ENCODE measurements at places on chromosomes 5 and 9.
A peak's percentile ranks its signal among the peaks of the same experiment; 100 is the strongest.

DNA sequence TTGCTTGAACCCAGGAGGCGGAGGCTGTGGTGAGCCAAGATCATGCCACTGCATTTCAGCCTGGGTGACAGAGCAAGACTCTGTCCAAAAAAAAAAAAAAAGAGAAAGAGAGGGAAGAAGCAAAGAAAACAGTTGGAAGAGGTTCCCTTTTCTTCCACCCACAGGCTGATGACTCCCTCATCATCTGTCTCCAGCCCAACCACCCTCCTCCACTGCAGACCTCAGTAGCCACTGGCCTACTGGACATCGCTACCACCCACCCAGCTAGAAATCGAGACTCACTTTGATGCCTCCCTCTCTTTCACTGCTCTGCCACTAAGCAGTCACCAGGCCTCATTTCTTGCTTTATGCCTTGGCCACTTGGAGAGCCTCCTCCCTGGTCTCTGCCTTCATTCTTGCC is 71.2 kb downstream of the NIPSNAP3B start:
- no peak for DNase-seq

- DNase-seq: no peak
Measured at GRCh38 chr9:134272302-134273023, 53.8 kb upstream of the RXRA start.

GRCh38 chr5:162068412-162068811 is 839 bp downstream of the GABRG2 start:
- peak; percentile 3 for DNase-seq

- peak; percentile 24 for DNase-seq
Measured at GRCh38 chr5:95327211-95327610, 42.3 kb upstream of the MCTP1 start.

DNA sequence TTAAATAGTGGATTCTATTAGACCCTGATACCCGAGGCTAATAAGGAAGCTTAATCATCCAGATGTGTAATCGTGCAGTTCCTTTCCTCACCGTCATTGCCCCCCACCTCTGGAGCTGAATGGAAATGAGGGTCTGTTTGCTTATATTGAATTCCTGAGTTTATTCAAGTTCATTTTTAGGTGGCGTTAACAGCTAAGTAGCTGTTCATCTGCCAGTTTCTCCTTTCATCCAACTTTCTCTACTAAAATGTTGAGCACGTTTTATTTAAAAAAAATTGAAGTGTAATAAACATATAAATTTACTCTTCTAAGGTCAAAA is 291.0 kb downstream of the DOCK8 start:
- no peak for DNase-seq

DNA sequence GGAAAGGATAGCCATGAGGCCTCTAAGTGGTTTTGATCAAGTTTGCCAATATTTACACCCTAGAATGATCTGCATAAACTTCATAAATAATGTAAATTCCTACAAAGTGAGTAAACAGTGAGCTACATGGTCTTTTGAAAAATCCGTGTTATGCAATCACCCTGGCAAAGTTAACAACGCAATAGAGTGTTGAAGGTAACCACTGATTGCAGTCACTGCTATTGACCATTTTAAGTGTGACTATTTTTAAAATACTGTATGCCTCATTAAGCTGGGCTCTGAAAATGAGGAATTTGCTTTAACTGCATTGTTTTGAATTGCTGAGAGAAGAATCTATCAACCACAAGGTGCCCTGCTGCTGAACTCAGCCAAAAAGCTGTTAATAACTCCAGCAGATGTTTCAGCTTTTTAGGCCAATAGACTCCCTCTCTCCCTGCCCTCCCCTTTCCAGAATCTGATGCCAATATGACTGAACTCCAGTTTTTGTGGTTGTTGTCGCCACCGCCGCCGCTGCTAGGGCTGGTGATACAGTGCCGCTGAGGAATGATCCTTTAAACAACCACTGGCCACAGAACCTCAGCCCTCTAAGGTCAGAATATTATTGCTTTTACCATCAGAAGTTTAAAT is 35.3 kb upstream of the SMARCA2 start:
- peak; percentile 55 for DNase-seq

GRCh38 chr5:161546470-161547301 is at the start of gene GABRB2:
GABRB2 (minus strand) TSS chr5:161546725; CDS start chr5:161546643, 82 bp downstream.
- DNase-seq: peak; percentile 57

DNA sequence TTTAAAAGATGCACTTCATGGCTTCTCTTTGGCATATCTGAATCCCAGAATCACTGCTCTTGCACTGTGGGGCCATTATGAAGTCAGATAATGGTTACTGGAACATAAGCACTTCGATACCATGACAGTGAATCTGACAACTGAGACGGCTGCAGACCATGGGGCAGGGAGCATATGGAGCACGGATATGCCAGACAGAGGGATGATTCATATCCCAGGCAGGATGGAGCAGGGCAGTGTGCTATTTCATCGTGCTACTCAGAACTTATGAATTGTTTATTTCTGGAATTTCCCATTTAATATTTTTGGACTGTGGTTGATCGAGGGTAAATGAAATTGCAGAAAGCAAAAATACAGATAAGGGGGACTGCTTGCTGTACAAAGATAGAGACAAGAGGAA is 145.0 kb downstream of the EGFLAM start:
- peak; percentile 46 for DNase-seq

DNA sequence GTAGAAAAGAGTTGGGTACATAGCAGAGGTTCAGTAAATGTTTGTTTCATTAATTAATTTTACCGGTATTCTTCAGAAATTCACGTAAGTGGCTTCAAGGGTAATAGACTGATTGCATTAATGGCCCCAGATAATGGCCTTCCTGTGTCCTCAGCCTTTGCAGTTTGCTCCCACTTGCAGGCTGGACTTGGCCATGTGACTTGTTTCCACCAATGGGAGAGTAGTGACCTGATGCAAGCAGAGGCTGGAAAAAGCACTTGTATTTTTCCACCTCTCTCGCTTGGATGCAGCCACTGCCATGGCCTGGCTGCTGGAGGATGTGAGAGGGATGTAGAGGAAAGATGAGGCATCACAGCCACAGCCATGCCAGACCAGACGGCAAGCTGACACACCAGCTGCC is 480.9 kb downstream of the CDK5RAP2 start:
- no peak for DNase-seq

DNA sequence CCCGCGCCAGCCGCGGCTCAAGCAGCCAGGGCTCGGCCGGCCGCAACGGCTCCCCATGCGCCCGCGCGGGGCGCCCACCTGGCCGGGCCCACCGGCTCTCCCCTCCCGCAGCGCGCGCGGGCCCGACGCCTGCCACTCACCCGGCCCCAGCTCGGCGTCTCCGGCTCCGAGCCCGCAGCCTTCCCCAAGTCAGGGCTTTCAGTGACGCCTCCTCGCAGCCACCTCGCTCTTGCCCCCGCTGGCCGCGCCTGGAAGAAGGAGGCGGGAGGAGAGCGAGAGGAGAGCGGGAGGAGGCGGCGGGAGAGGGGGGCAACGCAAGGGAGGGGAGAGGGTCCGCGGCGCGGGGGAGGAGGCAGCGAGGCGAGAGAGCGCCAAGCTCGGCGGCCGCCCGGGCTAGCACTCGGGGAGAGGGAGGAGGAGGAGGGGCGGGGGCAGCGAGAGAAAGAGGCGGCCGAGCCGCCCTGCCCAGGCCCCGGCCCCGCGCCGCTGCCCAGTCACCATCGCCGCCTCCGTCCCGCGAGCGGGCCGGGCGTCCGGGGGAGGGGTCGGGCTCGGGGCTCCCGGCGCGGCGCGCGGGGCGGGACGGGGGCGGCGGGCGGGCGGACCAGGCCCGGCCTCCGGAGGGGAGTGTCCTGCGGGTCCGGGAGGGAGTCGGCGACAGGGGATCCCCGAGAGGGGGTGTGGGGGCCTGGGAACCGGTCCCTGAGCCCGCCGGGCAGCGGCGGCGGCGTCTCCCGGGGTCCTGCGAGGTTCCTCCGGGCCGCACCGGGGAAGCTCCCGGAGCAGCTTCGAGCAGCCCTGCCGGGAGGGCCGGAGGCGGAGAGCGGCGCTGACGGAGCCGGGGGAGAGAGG is at the start of gene LHFPL2:
TSS of gene LHFPL2 (minus strand) at position 414 of the 852 bp plus-strand sequence. CDS start 138,559 bp downstream, outside the sequence.
- peak; percentile 75 for DNase-seq

GRCh38 chr5:97929383-97929782 is 746.3 kb upstream of the RIOK2 start:
- no peak for DNase-seq

DNA sequence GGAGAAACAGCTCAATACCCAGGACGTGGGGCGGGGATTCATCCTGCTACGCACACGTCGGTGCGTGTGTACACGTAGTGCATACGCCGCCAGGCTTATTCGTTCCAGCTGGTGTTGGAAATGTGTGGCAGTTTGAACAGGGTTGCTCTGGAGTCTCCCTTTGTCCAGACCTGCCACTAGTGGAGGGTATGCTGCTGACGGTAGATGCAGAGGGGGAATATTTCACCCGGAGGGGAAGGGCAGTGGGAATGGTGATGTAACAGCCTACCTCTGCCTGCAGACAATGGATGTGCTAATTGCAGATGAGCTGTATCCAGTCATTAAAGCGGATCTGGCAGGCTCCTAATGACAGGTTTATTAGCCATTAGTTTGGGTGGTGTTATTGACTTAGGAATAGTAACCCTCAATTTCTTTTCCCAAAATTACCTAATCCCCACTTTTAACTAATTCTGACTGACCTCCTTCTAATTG is 142.7 kb downstream of the PAX5 start:
- no peak for DNase-seq

DNA sequence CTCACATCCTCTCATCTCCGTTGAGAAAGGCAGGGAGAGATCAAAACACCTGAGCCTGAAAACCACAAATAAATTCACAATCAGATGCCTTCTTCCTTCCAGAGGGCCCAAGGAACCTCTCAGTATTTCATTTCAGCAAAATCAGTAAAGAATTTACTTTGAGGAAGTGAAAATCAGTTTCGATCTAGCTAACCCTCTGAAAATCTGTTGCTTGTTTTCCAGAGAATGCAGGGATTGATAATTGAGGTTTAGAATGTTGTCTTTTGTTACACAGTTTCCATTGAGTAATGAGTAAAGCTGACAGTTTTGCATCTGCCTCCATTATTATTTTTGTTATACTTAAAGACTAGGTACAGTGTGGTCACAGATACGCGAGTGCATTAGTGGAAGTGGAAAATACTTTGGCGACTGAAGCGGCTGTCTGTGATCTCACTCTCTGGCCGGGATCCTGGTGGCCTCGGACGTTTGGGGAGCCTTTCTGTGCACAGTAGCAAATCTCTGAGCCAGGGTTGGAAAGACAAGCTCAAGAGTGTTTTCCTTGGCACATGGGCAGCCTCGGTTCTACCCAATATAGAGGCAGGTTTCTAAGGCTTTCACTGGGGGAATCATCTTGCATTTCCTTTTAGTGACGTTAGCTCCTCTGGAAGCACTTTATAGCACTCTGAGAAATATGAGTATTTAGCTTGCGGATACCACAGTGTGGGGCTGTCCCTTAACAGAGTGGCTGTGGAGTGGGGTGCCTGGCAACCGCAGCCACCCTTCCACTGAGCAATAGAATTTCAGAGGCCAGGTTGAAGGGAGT is 32.2 kb upstream of the ANGPTL2 start:
- DNase-seq: peak; percentile 89
